ENCODE measurements at places on chromosomes 7 and 10. TPM values are rescaled to one million over a fixed set of nuclear protein-coding genes. Genes with fewer than 3 reads are reported as not detected.
A peak's percentile ranks its signal among the peaks of the same experiment; 100 is the strongest.

Gene POU6F2
- 0.19 TPM for polyA plus RNA-seq

Gene MRLN
- 0.33 TPM for polyA plus RNA-seq

Gene EMX2
- not detected for polyA plus RNA-seq

Gene CAMK2G
- polyA plus RNA-seq, result 44.6 TPM

Gene ASAH2B
- 12.5 TPM for polyA plus RNA-seq

Gene CYP3A7
- polyA plus RNA-seq, result 1.8 TPM

Gene MALRD1
- 109 TPM for polyA plus RNA-seq

Gene WDR86
- 12.0 TPM for polyA plus RNA-seq

Gene SH2B2
- 1.6 TPM for polyA plus RNA-seq

Gene CYP2C9
- 119 TPM for polyA plus RNA-seq

Gene RBP4
- polyA plus RNA-seq, result 33.9 TPM

Gene CFAP70
- polyA plus RNA-seq, result 5.3 TPM

DNA sequence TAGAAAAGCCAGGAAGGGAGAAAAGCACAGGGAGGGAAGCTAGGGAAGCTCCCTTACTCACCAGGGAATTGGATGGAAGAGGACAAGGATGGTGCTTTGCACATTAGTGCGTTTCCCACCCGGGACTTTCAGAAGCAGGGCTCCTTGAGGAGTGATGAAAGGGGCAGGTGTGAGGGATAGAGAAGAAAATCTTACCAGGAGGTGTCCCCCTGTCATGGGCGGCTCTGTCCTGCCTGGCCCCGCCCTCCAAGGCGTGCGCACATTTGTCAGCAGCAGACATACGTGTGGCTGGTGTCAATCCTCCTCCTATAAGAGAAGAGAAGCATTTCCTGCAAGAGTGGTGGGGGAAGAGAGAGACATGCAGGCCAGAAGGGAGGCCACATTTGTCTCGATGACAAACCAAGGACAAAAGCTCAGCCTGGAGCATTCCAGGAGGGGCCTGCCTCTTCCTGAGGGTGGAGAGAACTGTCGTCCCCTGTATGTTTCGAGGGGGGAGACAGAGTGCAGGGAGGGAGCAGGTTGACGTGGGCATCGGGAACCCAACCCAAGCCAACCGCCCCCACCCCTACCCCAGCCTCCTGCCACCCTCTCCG, 47.4 kb upstream of the COMTD1 start:
- H3K36me3 ChIP-seq, result no peaks in the 10 kb centered on the region
- peak overlapping the region; percentile 25 for H3K27ac ChIP-seq
- H3K4me3 ChIP-seq, result no peak overlapping the region

GRCh38 chr7:50792342-50793119, 9.8 kb upstream of the GRB10 start:
- peaks cover 33% of the 10 kb centered on the region for H3K27me3 ChIP-seq
- H3K27ac ChIP-seq, result no peak overlapping the region
- DNase-seq, result no peak

GRCh38 chr7:109351493-109351892, 781.8 kb downstream of the DNAJB9 start:
- H3K27ac ChIP-seq, result no peak overlapping the region
- no peak for DNase-seq
- no peaks in the 10 kb centered on the region for H3K36me3 ChIP-seq
- no peak overlapping the region for H3K4me3 ChIP-seq
- no peaks in the 10 kb centered on the region for H3K4me1 ChIP-seq

DNA sequence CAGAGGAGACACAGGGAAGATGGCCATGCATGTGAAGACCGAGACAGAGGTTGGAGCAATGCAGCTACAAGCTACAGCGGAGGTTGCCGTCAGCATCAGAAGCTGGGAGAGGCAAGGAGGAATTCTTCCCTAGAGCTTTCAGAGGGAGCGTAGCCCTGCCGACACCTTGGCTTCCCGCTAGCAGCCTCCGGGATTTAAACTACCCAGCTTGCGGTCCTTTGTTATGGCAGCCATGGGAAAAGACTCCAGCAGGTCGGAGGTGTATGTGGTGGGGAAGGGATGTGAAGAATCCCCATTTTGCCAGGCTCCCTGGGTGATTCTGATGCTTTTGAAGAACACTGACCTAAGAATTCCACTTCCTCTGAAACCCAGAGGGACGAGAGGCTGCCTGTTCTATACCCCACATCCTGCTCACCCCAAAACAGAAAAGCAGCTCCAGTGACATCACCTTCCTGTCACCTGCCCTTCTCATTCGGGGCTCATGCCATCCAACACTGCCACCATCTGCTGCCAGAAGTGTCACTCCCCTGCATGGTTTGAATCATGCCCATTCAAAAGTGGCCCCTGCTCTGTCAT, 3.3 kb upstream of the SEPHS1 start:
- no peak overlapping the region for H3K27ac ChIP-seq
- no peak for DNase-seq

DNA sequence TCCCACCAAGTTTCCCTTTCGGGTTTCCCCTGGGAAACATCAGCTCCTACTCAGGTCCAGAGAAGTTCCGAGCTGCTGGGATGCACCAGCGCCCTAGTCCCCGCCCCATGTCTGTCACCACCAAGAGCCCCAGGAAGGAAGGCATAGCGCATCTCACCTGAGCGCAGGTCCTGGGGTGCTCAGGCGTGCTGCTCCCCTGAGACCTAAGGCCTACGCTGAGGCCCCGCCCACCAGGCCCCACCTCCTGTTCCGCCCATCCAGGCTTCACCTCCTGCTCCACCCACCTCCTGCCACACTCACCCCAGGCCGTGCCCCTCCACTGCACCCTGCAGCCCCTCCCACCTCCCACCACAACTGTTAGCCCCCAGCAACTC, 1.2 kb upstream of the TFR2 start:
- H3K4me1 ChIP-seq, result peaks cover 15% of the 10 kb centered on the region
- peaks cover 7% of the 10 kb centered on the region for H3K27me3 ChIP-seq

GRCh38 chr10:3406556-3406955, 234.0 kb upstream of the PITRM1 start:
- H3K4me1 ChIP-seq, result no peaks in the 10 kb centered on the region
- H3K27me3 ChIP-seq, result no peaks in the 10 kb centered on the region
- no peaks in the 10 kb centered on the region for H3K36me3 ChIP-seq
- no peak for DNase-seq

DNA sequence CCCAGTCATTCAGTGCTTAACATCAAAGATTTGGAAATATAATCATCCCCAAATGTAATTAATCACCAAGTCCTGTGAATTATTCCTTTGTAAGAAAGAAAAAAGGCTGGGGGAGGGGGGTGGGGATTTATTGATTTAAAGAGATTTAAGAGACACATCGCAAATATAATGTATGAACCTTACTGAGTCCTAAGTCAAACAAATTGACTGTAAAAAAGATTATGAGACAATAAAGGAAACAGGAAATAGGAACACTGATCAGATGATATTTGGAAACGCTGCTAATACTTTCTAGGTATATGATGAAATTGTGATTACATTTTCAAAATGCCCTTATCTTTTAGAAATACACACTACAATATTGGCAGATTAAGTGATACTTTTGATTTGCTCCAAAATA, 92.5 kb downstream of the ATE1 start:
- H3K4me3 ChIP-seq, result no peak overlapping the region
- DNase-seq, result no peak
- no peak overlapping the region for H3K27ac ChIP-seq
- H3K27me3 ChIP-seq, result no peaks in the 10 kb centered on the region
- H3K36me3 ChIP-seq, result peaks cover 13% of the 10 kb centered on the region
- no peaks in the 10 kb centered on the region for H3K4me1 ChIP-seq

- no peaks in the 10 kb centered on the region for H3K27me3 ChIP-seq
- no peak overlapping the region for H3K27ac ChIP-seq
- DNase-seq, result no peak
- no peaks in the 10 kb centered on the region for H3K36me3 ChIP-seq
- H3K4me3 ChIP-seq, result no peak overlapping the region
- H3K4me1 ChIP-seq, result no peaks in the 10 kb centered on the region
Measured at GRCh38 chr7:148687555-148687954, 11.1 kb upstream of the CUL1 start.

DNA sequence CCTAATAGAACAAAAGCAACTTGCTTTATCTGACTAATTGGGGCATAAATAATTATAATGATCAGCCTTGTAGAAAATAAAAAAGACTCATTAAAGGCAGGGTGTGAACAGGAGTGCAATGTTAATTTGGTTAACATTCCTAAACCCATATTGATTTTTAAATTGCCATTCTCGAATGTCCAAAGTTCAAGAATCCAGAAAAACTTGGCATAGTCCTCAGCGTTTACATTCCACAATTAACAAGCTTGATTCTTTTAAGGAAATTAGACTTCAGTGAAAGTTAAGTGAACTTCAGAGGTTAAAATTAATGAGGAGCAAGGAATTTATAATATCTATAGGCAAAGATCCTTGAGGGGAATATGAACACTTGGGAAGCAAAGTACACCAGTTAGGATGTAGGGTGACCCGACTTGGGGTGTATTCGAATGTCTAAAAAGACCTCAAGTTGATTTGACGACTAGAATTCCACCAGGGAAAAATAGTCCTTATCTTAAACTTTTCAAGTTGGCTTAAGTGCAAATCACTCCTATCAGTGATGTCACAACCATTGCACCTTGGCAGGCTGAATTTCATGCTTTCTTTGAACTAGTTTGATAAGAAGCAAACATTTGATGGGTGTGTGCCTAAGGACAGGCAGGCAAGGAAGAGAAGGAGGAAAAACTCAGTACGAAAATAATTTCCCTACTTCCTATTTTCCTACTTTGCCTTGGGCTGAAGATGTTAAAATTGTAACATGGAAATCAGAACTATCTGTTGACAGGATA, 830.4 kb upstream of the COBL start:
- peaks cover 19% of the 10 kb centered on the region for H3K4me1 ChIP-seq
- no peaks in the 10 kb centered on the region for H3K36me3 ChIP-seq
- no peak overlapping the region for H3K4me3 ChIP-seq
- no peaks in the 10 kb centered on the region for H3K27me3 ChIP-seq
- no peak overlapping the region for H3K27ac ChIP-seq

- no peak for DNase-seq
- H3K4me3 ChIP-seq, result no peak overlapping the region
- H3K27ac ChIP-seq, result no peak overlapping the region
- no peaks in the 10 kb centered on the region for H3K27me3 ChIP-seq
- no peaks in the 10 kb centered on the region for H3K36me3 ChIP-seq
Measured at GRCh38 chr10:128657548-128657947, 531.3 kb upstream of the MKI67 start.

- H3K36me3 ChIP-seq, result peaks cover 14% of the 10 kb centered on the region
- H3K27ac ChIP-seq, result no peak overlapping the region
- peaks cover 21% of the 10 kb centered on the region for H3K4me1 ChIP-seq
- no peaks in the 10 kb centered on the region for H3K27me3 ChIP-seq
Measured at GRCh38 chr10:5464546-5464945, 34.8 kb downstream of the CALML5 start.

- H3K27ac ChIP-seq, result peak overlapping the region; percentile 2
- no peaks in the 10 kb centered on the region for H3K27me3 ChIP-seq
- no peak for DNase-seq
- H3K4me3 ChIP-seq, result no peak overlapping the region
- peaks cover 13% of the 10 kb centered on the region for H3K4me1 ChIP-seq
- no peaks in the 10 kb centered on the region for H3K36me3 ChIP-seq
Measured at GRCh38 chr10:50512743-50513416, 110.9 kb downstream of the SGMS1 start.

GRCh38 chr10:83582407-83583095, 556.8 kb upstream of the GHITM start:
- no peak for DNase-seq
- no peak overlapping the region for H3K27ac ChIP-seq
- H3K27me3 ChIP-seq, result no peaks in the 10 kb centered on the region
- H3K4me1 ChIP-seq, result no peaks in the 10 kb centered on the region
- no peaks in the 10 kb centered on the region for H3K36me3 ChIP-seq

GRCh38 chr10:97575127-97575668, 2.6 kb downstream of the ANKRD2 start:
- H3K36me3 ChIP-seq, result no peaks in the 10 kb centered on the region
- H3K27ac ChIP-seq, result no peak overlapping the region
- no peak overlapping the region for H3K4me3 ChIP-seq

DNA sequence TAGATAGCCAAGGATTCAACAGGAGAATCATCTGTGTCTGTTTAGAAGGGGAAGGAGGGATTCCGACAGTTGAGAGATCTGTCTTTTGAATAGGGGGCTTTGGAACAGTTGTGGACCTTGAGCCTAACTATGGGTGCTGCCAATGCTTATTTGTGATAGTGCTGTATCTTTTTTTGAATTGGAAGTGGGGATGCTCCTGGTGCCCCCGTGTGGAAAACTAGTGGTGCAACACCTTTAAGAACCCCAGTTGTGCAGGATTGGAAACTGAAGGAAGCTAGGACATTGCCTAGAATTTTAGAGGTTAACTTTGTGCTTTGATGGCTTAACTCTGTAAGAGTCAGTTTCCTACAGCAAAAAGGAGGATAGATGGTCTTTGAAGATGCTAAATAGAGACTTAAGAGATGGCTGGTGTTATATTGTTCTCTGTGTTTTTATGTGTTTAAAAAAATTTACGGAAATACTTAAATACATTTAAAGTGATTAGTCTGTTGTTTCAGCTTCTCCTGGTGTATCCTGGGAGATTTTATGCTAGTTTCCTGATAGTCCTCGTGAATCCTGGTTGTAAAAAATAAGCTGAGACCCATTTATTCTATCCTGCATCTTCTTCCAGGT, 69.3 kb downstream of the AP3M1 start:
- peak; percentile 48 for DNase-seq
- no peaks in the 10 kb centered on the region for H3K27me3 ChIP-seq

GRCh38 chr10:71746344-71747037, 26.8 kb downstream of the VSIR start:
- peaks cover 63% of the 10 kb centered on the region for H3K4me1 ChIP-seq
- peak; percentile 94 for DNase-seq
- H3K4me3 ChIP-seq, result no peak overlapping the region
- H3K36me3 ChIP-seq, result peaks cover 11% of the 10 kb centered on the region
- peak overlapping the region; percentile 93 for H3K27ac ChIP-seq

DNA sequence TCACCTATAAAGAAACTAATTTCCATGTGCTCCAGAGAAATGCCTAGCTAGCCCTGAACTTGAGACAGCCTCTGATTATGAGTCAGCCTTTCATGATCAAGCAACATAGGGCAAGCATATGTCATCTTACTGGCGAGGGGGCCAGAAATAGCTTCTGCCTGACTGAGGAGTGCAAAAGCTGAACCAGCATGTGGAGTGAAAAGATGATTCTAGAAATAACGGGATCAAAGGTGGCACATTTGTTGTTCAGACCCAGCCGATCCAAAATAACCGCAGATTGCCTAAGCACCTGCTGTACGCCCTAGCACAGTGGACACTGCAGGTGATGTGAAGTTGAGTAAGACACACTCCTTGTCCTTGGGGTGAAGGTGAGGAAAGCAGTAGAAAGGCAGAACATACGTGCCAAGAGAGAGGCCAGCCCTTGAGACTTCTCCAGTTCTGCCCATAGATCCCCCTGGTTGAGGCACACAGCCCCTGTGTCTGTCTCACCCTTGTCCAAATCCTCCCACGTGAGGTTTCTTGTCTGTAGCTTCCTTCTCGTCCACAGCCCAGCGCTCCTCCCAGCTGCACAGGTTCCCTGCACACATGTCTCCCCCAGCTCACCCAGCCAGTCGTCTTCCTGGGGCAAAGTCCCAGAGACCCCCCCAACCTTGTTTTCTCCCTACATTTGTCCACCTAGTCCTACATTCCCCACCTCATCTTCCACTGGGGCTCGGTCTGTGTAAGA, 2.8 kb upstream of the BCL7B start:
- H3K27ac ChIP-seq, result no peak overlapping the region
- peak; percentile 29 for DNase-seq
- H3K4me3 ChIP-seq, result no peak overlapping the region
- H3K27me3 ChIP-seq, result no peaks in the 10 kb centered on the region
- peaks cover 4% of the 10 kb centered on the region for H3K36me3 ChIP-seq

- no peaks in the 10 kb centered on the region for H3K4me1 ChIP-seq
- H3K27me3 ChIP-seq, result no peaks in the 10 kb centered on the region
- H3K4me3 ChIP-seq, result no peak overlapping the region
Measured at GRCh38 chr10:115772606-115773005, 500.4 kb downstream of the GFRA1 start.

- no peaks in the 10 kb centered on the region for H3K4me1 ChIP-seq
- H3K4me3 ChIP-seq, result no peak overlapping the region
- DNase-seq, result no peak
- H3K27me3 ChIP-seq, result no peaks in the 10 kb centered on the region
- H3K27ac ChIP-seq, result no peak overlapping the region
Measured at GRCh38 chr10:22742678-22743077, 28.3 kb upstream of the PIP4K2A start.

All from large intestine (tissue), 12 donors.